ENCODE measurements at places on chromosomes 16 and 17.

DNA sequence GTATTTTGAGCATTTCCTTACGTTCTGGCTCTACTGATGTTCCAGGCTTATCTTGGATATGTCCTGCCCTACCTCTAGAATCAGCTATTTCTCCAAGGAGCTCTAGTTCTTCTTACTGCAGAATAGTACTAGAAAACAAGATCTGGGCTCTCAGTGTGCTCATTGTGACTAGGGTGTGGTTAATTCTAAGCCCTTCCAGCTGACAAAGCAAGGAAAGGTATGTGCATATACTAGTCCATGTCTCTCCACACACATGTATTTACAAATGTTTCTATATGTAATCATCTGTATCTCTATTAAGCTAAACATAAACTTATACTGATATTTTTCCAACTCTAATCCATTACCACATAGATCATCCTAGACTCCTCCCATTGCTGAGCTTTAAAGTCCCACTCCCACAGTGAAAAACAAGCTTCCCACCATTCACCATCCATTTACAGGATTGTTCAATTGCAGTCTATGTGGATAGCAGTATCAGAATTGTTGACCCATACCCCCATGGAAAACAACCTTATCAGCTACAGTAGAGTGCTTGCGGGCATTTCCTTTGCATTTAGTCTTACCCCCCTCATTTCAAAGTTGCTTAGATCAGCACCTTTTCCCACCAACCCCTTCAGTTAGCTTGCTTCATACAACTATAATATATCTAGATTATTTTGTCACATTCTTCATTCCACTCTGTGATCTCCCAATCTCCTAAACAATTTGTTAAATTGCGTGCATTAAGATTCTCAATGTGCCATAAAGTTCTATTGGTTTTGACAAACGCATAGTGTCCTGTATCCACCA lies 194.5 kb downstream of the SOX9 start:
- DNase-seq, result no peak

DNA sequence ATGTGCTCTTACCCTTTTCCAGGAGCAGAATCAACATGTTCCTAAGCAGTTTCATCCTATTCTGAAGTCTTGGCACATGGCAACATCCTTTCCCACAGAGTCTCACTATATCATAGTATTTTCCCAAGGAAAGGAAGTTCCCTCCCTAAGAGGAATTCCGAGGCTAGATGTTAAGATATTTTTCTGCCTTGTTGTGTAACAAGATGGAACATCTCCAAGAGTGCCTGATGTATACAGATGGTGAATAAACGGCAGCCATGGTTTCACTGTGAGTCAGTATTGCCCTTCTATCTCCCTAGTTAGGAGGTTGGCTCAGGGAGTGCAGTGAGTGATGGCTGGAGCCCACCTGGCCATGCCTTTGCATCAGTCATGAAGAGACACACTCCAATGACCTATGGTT lies 48.2 kb downstream of the SPACA3 start:
- DNase-seq, result no peak

DNA sequence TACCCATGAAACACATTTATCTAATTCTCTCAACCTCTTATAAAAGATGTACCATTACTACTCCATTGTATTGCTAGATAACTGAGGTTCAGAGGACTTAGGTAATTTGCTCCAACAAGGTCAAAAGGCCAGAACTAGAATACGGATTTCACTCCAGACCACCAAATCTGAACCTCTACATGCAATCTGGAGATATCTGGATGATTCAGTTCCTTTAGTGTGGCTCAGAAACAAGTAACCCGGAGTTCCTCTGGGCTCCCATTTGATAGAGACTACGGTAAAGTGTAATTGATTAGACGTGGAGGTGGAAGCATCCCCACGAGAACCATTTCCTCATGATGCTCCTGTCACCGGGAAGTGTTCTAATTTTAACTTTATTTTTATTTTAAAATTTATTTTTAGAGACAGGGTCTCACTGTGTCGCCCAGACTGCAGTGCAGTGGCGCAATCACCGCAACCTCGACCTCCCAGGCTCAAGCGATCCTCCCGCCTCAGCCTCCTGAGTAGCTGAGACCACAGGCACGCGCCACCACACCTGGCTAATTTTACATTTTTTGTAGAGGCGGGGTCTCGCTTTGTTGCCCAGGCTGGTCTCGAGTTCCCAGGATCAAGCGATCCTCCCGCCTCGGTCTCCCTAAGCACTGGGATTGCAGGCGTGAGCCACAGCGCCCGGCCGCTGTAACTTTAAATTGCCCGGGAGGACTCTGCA lies 608 bp upstream of the COX10 start:
- no peak for DNase-seq

DNA sequence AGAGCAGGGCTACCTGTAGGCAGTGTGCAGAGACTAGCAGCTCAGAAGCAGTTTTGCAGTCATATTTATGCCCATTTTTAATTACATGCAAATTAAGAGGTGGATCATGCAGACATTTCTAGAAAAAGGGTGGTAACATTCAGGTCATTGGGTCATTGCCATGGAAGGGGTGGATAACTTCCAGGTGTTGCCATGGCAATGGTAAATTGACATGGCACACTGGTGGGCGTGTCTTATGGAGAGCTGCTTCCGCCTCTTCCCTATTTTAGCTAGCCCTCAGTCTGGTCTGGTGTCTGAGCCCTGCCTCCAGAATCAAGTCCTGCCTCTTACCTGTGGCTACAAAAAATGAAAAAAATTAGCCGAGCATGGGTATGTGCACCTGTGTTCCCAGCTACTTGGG lies 2.8 kb upstream of the DNAI2 start:
- no peak for DNase-seq
